Activated CD4-positive, alpha-beta T cell treated with anti-CD3 and anti-CD28 coated beads, Interleukin-2, amount 10 ng/mL, durations not matched to agents 7 days and 5 days (primary cell): ENCODE measurements at places on chromosomes 1 and 21.
A peak's percentile ranks its signal among the peaks of the same experiment; 100 is the strongest.

DNA sequence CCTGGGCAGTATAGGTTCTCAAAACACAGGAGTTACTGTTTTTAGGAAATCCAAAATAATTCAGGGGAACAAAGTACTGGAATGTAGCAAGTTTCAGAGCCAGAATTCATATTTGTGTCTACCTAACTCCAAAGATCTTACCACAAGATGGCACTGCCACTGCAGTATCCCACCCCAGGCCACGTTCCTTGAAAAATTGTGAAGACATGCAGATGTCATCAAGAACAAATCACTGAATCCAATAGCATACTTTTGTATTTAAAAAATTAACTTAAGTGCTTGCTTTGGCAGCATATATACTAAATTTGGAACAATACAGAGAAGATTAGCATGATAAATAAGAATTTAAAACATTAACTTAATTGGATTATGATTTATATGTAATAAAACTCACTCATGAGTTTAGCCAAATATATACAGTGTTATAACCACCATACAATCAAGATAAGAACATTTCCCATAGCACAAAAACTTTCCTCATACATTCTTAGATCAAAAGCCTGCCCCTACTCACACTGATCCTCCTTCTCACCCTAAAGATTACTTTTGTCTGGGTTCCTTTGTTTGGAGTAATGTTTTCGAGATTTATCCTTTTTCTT lies 209.9 kb downstream of the FAF1 start:
- DNase-seq, result no peak

DNA sequence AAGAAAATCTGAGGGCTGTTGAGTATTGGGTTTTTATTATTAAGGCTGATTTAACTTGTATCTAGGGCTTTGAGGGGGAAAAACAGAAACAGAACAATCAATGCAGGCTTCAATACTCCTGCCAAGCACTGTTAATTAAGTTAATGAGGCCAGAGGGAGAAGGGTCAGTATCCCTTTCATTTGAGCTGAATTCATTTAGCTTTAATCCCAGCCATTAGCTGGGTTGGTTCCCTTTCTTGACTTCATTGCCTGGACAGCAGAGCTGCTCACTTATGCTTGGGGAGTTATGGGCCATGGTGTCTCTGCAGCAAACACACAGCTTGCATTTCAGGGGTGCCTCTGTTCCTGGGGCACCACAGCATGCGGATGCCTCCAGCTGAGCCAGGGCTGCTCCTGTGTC lies 16.3 kb downstream of the TLR5 start:
- no peak for DNase-seq

DNA sequence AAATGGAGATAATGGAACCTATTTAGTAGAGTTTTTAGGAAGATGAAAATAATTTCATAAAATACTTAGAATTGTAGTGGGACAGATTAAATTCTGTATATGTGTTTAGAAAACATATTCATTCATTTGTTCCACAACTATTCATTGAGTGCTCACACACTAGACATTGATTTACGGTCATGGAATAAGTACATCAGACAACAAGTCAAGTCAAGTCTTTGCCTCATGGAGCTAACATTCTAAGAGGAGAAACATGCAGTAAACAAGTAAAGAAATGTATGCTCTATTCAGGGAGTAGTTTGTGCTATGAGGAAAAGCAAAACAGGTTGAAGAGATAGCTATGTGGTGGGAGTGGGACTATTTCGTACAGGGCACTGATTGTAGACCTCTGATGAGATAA lies 9.0 kb downstream of the BTBD19 start:
- DNase-seq, result no peak

- no peak for DNase-seq
Observed at GRCh38 chr1:184567009-184567408, 180.2 kb downstream of the C1orf21 start.

DNA sequence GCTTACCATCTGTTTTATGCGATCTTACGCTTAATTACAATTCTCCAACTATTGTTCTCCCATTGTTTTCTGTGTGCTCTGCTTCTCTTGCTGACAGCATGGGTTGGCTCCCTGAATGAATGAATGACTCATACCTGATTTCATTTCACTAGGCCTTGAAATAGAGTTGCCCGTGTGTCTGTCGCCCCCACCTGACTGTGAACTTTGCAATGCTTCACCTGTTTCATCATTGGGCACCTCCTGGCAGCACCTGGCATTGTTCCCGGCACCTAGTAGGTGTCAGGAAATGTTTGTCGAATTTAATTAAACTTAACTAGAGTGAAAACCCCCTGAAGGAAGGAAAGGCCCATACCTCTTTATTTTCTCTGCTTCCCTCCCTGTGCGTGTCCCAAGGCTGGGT lies 120.5 kb upstream of the KLHDC7A start:
- DNase-seq, result no peak

GRCh38 chr1:65412984-65413375 lies 7.5 kb upstream of the LEPR start:
- no peak for DNase-seq

DNA sequence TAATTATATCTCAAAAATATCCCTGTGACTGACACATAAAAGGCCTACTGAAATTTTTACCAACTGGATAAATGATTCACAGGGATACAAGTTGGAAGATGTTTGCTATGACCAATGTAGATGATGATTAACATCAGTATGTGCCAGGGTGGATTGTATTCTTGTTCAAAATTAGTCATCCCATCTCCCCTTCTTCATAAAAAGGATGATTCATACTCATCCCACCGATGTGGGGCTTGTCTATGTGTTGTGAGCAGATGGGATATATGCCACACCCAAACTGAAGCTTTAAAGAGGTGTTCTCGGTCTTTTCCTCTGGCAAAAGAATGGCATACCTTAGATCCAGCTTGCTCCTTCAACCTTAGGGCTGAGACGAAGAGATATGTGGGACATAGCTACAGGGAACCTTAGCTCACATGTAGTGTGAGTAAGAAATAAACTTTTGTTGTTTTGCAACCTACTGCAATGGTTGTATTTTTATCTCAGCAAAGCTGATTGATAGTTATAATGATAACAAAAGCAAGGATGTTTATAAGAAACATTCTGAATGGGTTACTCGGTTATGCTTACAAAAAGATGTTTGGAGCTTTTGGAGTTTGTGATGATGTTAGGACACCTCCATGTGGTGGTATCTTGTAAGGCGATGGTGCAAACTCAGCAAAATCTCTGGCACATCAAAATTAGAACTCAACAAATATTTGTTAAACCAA lies 29.4 kb downstream of the SPATA17 start:
- no peak for DNase-seq

GRCh38 chr1:151998611-151999362 lies 5.1 kb upstream of the S100A10 start:
- no peak for DNase-seq

DNA sequence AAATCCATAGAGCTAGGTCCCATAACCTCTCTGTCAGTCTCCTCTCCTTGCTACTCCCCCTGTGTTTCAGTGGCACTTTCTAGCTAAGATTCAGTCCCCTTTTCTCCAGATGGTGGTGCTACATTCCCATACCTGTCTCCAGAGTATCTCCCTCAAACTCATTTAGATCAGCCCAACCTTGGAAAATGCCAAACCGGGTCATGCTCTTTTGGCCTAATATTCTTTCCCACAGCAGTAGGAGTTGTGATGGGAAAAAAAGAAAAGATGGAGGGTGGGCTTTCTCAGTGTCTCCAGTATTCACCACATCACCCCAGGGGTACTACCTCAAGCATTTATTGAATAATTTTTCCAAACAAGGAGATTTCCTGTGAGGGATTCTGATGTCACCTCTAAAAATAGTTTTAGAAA lies 3.2 kb upstream of the RXFP4 start:
- DNase-seq, result peak; percentile 67

GRCh38 chr1:209103092-209103491 lies 480.4 kb upstream of the CAMK1G start:
- DNase-seq, result no peak
